GM12864 (cell line): ENCODE measurements at places on chromosomes 3 and 15.

DNA sequence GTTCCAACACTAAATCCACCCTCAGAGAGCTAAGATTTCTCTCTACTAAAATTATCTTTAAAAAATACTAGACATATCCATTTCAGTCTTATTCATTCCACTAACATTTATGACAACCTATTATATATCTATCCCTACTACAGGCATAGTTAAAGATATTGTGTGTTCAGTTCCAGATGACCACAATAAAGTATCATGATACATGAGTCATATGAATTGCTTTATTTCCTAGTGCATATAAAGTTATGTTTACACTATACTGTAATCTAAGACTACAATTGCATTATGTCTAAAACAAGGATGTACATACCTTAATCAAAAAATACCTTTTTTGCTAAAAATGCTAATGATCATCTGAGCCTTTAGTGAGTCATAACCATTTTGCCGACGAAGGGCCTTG, 19.4 kb downstream of the SHOX2 start:
- DNase-seq: no peak

GRCh38 chr3:124492824-124493223, 237.4 kb upstream of the UMPS start:
- peak; percentile 15 for DNase-seq

- DNase-seq: no peak
Observed at GRCh38 chr15:25900431-25900830, 37.3 kb upstream of the ATP10A start.

DNA sequence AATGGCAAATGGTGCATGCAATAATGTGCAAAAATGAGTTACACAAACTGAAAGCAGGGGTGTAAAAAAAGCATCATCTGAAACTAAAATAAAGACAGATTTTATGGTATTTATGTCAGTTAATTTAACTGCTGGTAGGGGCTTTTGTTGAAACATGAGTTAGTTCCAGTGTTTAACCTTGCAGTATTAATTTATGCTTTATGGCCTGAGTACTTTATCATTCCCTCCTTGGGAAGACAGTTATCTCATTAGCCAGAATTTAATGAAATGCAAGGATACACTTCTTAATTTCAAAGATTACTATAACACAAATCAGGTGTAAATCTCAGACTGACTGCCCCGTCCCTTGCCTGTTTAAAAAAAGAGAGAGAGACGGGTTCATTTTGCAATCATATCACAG, 240.1 kb upstream of the MEIS2 start:
- no peak for DNase-seq

DNA sequence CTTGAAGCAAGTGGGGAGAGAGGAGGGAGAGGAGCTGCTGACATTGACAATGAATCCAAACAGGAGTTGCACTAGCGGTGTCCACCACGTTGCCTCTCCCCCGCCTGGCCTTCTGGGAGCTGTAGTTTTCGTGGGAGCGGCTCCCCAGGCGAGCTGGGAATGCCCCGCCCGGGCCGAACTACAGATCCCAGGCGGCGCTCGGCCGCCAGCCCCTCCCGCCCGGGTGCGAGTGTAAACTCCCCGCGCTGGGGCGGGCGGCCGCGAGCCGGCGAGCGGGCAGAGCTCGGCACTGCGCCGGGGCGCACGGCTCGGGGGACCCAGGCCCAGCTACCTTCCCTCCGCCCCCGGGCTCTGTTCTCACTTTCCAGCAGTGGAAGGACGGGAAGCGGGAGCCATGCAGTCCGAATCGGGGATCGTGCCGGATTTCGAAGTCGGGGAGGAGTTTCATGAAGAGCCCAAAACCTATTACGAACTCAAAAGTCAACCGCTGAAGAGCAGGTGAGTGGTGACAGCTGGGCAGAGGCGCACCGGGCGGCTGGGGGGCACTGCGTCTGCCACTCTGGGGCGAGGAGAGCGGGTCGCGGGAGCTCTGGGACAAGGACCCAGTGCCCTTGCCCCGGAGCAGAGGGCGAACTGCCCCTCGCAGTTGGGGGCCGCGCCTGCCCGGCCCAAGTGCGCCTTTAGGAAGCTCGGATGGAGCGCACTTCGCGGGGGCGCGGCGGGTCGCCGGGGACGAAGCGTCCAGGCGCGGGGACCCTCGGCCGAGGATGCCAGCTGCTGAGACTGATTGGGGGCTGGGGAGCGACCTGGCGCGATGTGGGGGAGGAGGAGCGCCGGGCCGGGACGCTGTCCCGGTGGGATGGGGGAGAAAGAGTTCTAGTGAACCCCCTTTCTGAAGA, at the start of gene MITF:
Gene MITF (plus strand): TSS at position 261 of the 899 bp plus-strand sequence. CDS start 134 bp downstream, at position 395.
- DNase-seq: peak; percentile 25

- DNase-seq: no peak
Observed at GRCh38 chr3:23052620-23053019, 150.5 kb upstream of the UBE2E2 start.

- DNase-seq: no peak
Observed at GRCh38 chr3:170907637-170908234, 701 bp downstream of the EIF5A2 start.

GRCh38 chr3:170301405-170301804, 56.1 kb upstream of the SKIL start:
- no peak for DNase-seq

DNA sequence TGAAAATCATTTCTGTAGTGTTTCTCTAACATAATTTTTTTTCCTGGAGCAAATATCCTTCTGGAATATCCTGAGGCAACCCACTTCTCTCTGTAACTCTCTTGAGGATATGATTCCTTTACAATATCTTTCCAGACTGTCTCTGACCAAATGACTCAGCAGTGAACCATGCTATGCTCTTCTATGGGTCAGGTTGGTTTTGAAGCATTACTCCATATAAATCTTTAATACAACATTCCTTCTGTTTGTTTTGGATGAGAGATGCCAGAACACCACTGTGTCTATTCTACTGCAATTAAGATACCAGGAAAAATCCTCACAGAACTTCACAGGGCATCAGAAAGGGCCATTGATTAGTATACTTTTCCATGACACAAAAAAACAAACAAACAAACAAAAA, 626.4 kb upstream of the ZNF385D start:
- DNase-seq: no peak

GRCh38 chr3:150936693-150937092, 31.5 kb upstream of the MINDY4B start:
- DNase-seq: no peak

GRCh38 chr3:12854565-12854964, 13.2 kb upstream of the RPL32 start:
- DNase-seq: no peak

DNA sequence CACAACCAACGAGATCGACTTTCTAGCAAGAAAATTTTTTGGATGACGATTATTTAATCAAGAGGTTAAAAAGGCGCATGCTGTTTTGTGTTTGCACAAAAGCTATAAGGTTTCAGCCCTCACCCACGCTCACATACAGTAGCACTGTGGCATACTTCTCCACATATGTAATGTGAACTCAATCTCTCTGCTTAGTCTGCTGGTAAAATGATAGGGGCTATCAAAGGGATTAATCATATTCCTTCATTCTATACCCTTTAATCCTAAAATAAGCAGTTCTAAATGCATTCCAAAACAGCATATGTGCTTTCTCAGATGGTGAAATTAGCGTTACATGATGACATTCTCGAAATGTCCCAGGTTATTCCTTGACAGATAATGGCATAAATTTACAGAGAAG, 196.9 kb upstream of the PRICKLE2 start:
- no peak for DNase-seq

DNA sequence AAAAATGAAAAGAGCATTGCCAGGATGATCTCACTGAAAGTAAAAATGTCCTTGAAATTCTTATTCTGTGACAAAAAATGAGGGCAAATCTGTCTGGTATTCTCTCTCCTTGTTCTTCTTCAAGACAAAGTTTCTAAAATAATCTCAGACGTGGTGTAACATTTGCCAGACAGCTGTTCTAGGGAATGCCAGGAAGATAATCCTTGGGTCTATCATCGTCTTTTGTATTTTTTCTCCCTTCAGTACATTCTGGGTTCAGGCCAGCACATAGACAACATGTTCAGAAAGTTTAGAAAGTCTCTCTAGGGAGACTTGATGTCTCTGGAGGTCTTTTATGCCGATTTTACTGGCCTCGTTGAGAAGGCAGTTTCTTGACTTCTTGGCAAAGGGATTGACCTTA, 121.2 kb upstream of the HES1 start:
- DNase-seq: no peak

GRCh38 chr15:71515375-71516186, 294.8 kb upstream of the NR2E3 start:
- DNase-seq: no peak

DNA sequence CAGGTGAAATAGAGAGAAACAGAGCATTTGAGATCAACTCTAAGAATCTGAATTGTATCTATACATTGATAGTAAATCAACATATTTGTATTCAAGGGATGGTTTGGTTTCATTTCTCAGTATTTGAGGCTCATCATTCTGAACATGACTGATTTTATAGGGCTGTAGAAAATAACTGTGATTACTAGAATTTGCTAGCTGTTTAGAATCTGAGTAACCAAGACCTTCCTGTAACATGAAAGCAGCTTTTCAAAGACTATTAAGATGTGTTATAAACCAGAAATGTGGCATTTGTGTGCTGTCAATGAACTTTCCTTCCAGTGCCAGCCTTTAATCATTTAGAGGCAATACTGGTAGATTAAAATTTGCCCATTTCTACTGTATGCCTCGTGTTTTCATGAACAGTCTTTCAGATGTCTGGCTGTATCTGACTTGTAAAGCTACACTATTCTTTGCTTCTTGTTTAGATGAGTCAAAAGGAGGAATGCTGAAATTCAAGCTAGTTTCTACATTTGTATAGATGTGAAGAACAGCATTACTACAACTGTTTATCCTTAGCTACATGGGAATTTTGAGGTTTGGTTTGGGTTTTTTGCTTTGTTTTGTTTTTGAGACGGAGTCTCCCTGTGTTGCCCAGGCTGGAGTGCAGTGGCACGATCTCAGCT, 137.3 kb upstream of the BHLHE40 start:
- DNase-seq: no peak

DNA sequence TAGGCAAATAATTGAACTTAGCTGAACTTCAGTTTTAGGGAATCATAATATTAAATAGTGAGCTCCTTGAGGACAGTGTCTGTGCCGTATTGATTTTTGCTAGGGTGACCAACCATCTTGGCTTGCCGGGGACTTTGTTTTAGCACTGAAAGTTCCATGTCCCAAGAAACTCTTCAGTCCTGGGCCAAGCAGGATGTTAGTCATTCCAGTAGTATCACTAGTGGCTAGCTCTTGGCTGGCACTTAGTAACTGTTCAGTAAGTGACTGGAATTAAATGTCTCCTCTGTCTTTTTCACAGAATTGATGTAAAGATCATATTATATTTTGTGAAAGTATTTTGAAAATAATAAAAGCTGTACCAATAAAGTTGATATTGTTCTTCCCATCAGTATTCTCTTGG, 42.3 kb downstream of the RSRC1 start:
- DNase-seq: no peak

DNA sequence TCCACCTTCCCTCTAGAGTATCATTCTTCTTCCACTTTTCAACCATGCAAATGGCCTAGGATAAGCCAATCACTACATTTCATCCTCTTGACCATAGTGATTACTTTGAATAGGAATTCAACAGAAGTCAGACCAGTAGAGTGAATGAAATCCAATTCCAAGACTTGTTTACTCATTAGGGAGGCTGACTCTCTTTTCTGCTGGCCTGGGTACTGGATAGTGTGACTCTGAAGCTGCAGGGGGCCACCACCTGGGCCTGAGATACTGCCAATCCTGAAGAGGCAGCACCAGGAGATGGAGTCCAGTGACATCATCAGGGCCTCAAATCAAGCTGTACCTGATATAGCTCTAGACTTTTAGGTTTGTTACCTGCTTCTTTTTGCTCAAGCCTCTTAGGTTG, 7.0 kb upstream of the FSTL1 start:
- no peak for DNase-seq

DNA sequence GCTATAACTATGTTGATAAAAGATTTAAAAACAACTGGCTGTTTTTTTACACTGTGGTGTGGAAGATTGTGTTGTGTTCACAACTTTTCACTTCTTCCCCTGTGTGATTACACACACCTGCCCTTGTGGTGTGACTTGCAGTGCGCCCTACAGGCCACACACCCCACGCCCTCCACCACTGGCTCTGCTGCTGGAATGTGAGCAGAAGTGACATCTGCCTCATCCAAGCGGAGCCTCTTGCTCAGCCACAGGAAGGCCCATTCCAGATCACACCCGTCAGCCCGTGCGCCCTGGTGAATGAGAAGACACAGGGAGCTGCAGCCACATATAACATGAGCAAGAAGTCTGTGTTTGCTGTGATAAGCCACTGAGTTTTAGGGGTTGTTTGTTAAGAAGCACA, 7.0 kb downstream of the CCR2 start:
- DNase-seq: no peak

DNA sequence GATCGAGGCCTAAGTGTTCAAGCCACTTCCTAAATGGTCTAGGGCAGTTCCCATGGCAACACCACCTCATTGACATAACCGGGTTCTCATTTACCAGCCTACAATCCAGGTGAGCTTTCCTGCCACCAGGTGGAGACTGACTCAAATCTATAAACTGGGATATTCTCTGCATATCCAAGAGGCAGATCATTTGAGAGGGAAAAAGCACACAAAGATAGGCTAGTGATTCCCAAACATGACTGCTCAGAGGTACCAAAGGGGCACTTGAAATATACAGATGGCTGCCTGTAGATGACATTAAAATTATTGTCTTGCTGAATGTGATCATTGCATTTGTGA, 141.3 kb upstream of the PROK2 start:
- no peak for DNase-seq

DNA sequence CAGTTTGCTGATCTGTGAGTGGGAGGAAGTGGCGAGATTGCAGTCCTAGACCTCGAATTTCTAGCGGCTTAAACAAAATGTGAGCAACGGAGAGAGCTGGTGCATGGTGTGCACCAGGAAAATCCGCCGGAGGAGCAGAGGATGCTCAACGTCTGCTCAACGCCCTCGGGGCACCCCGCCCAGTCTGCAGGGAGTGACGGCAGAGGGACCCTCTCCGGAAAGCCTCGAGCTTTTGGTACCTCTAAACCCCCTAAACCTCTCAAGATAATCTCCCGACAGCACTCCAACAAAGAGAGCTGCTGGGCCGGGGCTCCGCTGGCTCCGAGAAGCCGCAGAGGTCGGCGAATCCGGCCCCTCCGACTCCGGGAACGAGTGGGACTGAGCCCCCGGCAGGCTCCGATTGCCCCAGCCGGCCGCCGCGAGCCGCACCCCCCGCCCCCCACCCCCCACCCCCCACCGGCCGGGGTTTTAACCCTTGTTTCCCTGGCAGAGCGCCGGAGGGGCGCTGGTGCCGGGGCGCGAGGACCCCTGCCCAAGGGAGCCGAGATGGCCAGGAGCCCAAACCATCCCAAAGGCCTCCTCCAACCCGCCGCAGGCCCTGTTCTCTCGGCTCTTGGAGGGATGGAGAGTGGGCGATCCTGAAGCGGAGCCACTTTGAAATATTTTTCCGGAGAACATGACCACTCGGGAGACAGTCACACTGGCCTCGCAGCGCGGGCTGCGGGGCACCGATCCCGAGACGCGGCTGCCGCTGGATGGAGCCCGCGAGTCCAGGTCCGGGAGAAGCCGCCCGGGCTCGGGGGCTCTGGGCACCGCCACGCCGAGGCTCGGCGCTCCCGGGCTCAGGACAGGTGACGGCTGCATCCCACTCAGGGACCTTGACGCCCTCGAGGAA, 1.5 kb downstream of the MEGF11 start:
- DNase-seq: no peak
